CD4-positive, alpha-beta memory T cell (primary cell): ENCODE measurements at places on chromosomes 5 and 9. TPM values are rescaled to one million over a fixed set of nuclear protein-coding genes. Genes with fewer than 3 reads are reported as not detected.

DNA sequence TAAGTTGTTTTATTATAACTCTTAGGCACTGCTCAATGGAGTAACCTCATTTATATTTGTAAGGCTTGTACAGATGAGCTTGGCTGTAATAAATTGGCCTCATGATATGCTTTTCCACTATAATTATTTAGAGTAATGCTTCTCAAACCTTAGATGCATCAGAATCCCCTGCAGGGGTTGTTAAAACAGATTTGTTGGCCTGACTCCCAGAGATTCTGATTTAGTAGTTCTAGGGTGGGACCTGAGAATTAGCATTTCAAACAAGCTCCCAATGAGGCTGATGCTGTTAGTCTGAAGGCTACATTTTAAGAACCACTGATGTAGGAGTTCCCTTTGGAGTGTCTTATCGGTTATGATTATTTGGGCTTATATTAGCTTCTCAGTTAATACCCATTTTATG is 38.2 kb upstream of the ARSB start:
- H3K27ac ChIP-seq, result no peak overlapping the region
- no peaks in the 10 kb centered on the region for H3K36me3 ChIP-seq
- DNase-seq, result no peak
- H3K4me3 ChIP-seq, result no peak overlapping the region

GRCh38 chr5:168670881-168671575 is 91.9 kb upstream of the PANK3 start:
- no peak overlapping the region for H3K27ac ChIP-seq
- no peaks in the 10 kb centered on the region for H3K36me3 ChIP-seq
- no peaks in the 10 kb centered on the region for H3K4me1 ChIP-seq
- no peak for DNase-seq

DNA sequence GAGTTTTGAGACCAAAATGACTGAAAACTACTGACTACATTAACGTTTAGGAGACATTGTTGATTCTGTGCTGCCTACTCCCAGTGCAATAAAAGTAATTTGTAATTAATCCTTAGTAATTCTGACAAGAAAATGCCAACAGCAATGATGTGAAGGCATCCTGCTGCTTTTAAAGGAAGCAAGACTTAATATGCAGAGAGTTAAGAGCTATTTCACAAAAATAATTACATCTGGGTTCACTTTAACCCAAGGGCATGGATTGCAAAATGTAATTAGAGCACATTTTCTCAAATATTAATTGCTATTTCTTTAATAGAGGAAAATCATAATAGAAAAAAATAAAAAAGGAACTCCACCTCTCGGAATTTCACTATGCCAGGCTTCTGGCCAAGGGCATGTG is 22.7 kb upstream of the TNFSF8 start:
- H3K4me1 ChIP-seq, result peaks cover 10% of the 10 kb centered on the region
- H3K27me3 ChIP-seq, result no peaks in the 10 kb centered on the region
- no peaks in the 10 kb centered on the region for H3K36me3 ChIP-seq
- no peak for DNase-seq
- H3K4me3 ChIP-seq, result no peak overlapping the region
- H3K27ac ChIP-seq, result no peak overlapping the region

GRCh38 chr5:75992753-75993152 is 90.4 kb upstream of the SV2C start:
- H3K27me3 ChIP-seq, result no peaks in the 10 kb centered on the region
- H3K4me1 ChIP-seq, result no peaks in the 10 kb centered on the region
- H3K4me3 ChIP-seq, result no peak overlapping the region
- H3K27ac ChIP-seq, result no peak overlapping the region

DNA sequence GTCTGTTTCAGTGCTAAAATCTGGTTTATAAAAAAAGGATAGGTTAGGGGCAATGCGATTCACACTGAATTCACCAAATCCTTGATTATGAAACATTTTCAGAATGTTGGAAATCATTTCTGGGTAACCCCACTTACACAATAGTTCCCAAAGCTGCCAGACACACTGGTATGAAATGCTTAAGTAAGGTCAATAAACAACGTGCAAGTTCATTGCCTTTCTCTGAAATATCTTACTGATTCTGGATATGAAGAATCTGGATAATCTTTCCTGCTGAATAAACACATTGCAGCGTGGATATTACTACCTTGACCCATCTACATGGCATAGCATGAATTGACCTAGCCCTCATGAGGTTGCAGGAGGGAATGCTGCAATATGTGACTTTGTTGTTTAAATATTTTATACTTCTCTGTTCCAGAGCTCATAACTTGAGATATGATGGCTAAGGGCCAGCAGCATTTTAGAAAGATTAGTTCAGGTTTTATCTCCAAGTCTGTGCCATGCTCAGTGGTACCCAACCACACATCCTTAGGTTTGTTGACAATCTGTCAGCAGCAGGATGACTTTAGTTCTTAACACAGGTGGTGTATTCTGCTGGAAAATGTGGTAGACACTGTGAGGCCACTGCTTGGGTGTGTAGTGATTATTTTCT is 121.0 kb downstream of the NREP start:
- no peaks in the 10 kb centered on the region for H3K36me3 ChIP-seq
- no peaks in the 10 kb centered on the region for H3K4me1 ChIP-seq
- H3K27ac ChIP-seq, result no peak overlapping the region
- DNase-seq, result no peak
- no peaks in the 10 kb centered on the region for H3K27me3 ChIP-seq

- H3K4me1 ChIP-seq, result no peaks in the 10 kb centered on the region
- no peak for DNase-seq
Measured at GRCh38 chr5:105587963-105588662, 2025.5 kb upstream of the NUDT12 start.

DNA sequence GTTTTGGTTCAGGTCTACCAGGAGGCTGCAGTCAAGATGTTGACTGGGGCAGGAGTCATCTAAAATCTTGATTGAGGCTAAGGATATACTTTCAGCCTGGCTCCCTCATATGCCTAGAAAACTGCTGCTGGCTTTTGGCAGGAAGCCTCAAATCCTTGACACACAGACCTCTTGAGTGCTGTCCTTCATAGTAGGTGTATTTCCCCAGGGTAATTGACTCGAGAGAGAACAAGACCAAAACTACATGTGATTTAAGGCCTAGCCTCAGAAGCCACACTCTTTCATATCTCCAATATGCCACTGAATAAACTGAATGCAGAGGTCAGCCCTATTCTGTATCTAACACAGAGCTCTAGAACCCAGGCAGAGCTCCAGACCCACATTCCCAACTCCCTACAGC is 402.3 kb upstream of the ADAMTS16 start:
- no peaks in the 10 kb centered on the region for H3K27me3 ChIP-seq
- no peak for DNase-seq
- no peaks in the 10 kb centered on the region for H3K36me3 ChIP-seq
- H3K4me3 ChIP-seq, result no peak overlapping the region
- no peaks in the 10 kb centered on the region for H3K4me1 ChIP-seq

DNA sequence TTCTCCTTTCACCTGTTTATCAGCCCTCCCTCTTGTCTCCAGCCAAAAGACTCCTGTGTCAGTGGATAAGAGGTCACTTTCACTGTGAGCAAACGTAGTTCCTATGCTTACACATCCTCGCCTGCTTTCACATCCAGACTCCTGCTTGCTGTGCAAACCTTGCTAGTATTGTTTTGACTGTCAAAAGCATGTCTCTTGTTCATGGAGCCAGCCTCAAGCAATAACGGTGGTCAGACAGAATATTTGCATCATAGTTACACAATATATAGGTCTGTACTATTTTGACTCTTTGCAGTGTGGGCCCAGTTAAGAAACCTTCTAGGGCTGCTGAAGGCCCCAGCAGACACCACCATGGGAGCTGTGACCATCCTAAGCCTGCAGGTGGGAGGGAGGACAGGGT is 420.0 kb downstream of the SEMA5A start:
- H3K36me3 ChIP-seq, result no peaks in the 10 kb centered on the region
- no peak overlapping the region for H3K27ac ChIP-seq
- no peaks in the 10 kb centered on the region for H3K27me3 ChIP-seq
- H3K4me1 ChIP-seq, result no peaks in the 10 kb centered on the region

DNA sequence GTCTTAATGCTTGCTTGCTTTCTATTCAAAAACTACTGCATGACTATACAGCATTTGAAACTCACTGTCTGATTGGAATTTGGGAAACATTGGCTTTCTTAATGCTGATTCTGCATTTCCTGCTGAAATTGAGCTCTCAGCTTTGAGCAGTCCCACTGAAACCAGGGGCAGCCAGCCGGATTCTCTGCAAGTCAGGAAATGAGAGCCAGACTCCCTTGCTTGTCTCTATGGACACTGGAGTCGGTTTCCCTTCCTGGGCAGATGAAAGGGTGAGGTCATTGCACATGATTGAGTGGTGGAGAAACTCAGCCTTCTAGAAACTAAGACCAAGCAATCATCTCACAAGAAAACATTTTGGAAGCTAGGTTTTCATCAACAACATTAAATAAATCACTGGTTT is 119.7 kb upstream of the SPATA31C2 start:
- H3K27me3 ChIP-seq, result no peaks in the 10 kb centered on the region
- no peak for DNase-seq
- H3K27ac ChIP-seq, result no peak overlapping the region
- no peaks in the 10 kb centered on the region for H3K4me1 ChIP-seq
- no peaks in the 10 kb centered on the region for H3K36me3 ChIP-seq

- H3K36me3 ChIP-seq, result no peaks in the 10 kb centered on the region
- no peak for DNase-seq
- H3K4me1 ChIP-seq, result no peaks in the 10 kb centered on the region
Measured at GRCh38 chr9:119839888-119840287, 470.7 kb upstream of the BRINP1 start.

DNA sequence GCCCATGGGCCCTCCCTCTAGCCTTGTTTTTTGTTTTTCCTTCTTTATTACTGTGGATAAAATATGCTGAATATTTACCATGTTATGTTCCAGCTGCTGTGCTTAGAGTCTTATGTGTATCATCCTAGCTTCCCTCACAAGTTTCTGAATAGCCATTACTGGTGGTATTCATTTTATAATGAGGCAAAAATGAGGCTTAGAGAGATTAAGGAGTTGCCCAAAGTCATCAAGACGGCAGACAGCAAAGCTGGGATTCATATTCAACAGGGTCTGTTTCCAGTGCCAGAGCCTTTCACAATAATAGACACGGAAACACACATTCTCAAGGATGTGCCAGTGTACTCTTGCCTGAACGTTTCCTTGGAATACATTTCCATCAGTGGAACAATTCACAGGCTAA is 258.1 kb downstream of the CTNND2 start:
- H3K4me1 ChIP-seq, result no peaks in the 10 kb centered on the region
- no peak for DNase-seq
- H3K36me3 ChIP-seq, result no peaks in the 10 kb centered on the region
- H3K27ac ChIP-seq, result no peak overlapping the region
- H3K27me3 ChIP-seq, result no peaks in the 10 kb centered on the region

- H3K27me3 ChIP-seq, result no peaks in the 10 kb centered on the region
- no peaks in the 10 kb centered on the region for H3K36me3 ChIP-seq
- H3K4me1 ChIP-seq, result no peaks in the 10 kb centered on the region
- no peak overlapping the region for H3K4me3 ChIP-seq
- H3K27ac ChIP-seq, result no peak overlapping the region
Measured at GRCh38 chr5:119501671-119502179, 49.4 kb downstream of the HSD17B4 start.

GRCh38 chr5:125848751-125849150 is 574.5 kb upstream of the GRAMD2B start:
- no peaks in the 10 kb centered on the region for H3K27me3 ChIP-seq
- no peak for DNase-seq
- H3K27ac ChIP-seq, result no peak overlapping the region
- H3K36me3 ChIP-seq, result no peaks in the 10 kb centered on the region
- no peak overlapping the region for H3K4me3 ChIP-seq

- H3K27me3 ChIP-seq, result no peaks in the 10 kb centered on the region
- no peaks in the 10 kb centered on the region for H3K4me1 ChIP-seq
- no peaks in the 10 kb centered on the region for H3K36me3 ChIP-seq
- H3K4me3 ChIP-seq, result no peak overlapping the region
- DNase-seq, result no peak
Measured at GRCh38 chr5:87752362-87752761, 339.6 kb upstream of the CCNH start.

DNA sequence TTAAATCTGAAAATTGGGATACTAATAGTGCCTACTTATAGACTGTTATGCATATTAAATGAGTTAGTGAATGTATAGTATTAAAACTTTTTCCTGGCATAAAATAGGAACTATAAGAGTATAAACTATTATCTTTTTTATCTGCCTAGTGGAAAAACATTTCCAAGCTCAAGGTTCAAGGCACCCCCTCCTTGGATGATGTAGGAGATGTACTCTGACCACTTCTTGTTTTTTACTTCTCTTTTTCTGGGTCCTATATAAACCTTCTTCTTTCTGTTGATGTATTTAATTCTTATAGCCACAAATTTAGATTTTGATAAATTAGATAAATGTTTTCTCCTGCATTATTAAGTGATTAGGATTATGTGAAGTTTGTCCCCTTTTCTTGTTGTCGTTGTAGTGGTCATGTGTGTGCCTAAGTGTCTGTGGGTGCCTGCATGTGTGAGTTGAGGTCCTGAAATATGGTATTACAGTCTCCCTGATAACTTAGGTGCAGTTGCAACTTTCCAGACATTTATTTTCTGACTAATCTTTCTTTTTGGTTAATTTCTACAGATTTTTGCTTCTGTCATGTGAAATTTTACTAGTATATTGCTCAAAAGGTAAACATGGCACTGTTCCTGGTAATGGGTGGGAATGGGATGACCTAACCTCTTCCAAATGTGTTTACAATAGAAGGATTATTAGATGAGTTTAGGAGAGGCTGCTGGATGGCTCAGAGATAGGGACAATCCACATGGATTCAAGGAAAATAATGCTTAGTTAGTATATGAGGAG is 160.8 kb upstream of the CDKN2B start:
- no peak for DNase-seq
- H3K4me3 ChIP-seq, result no peak overlapping the region
- no peak overlapping the region for H3K27ac ChIP-seq
- no peaks in the 10 kb centered on the region for H3K27me3 ChIP-seq
- H3K4me1 ChIP-seq, result no peaks in the 10 kb centered on the region

Gene SLC25A2
- total RNA-seq, result 0.38 TPM

Gene DAP
- total RNA-seq, result 39.0 TPM

Gene SLC6A19
- total RNA-seq, result not detected

Gene RANBP17
- not detected for total RNA-seq

Gene CER1
- total RNA-seq, result not detected

Gene ADRB2
- 6.1 TPM for total RNA-seq

Gene CLIC3
- 3.7 TPM for total RNA-seq

Gene N4BP3
- total RNA-seq, result 1.7 TPM
